Activated CD4-positive, alpha-beta memory T cell treated with anti-CD3 and anti-CD28 coated beads for 36 hours (primary cell): ENCODE measurements at places on chromosomes 4 and X.

DNA sequence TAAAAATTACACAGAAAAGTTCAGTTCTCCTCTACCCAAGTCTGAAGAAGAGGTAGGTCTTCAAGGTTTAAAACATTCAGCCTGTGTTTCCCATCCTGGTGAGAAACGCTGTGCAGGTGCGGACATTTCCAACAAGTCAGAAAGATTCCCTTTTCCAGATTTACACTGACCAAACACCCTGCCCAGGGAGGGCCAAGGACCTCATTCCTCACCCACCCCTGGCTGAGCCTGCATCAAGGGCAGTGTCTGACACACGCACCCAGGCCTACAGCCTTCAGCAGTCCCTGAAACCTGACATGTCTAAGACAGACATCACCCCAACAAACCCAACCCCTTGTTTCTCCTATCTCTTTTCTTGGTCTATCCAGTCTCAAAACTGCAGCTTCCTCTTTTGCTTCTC, 105.9 kb downstream of the APBB2 start:
- DNase-seq, result no peak

- DNase-seq, result no peak
Observed at GRCh38 chr4:113080050-113080449, 30.6 kb downstream of the ANK2 start.

GRCh38 chr4:142110136-142110535, 473.8 kb downstream of the IL15 start:
- DNase-seq, result no peak

- DNase-seq, result no peak
Observed at GRCh38 chr4:79695848-79696247, 287.8 kb upstream of the GK2 start.
